ENCODE measurements at places on chromosomes 2 and 18. TPM values are rescaled to one million over a fixed set of nuclear protein-coding genes. Genes with fewer than 3 reads are reported as not detected.

GRCh38 chr2:121237980-121238665 lies 46.9 kb downstream of the TFCP2L1 start:
- DNase-seq: no peak
- peaks cover 4% of the 10 kb centered on the region for H3K4me1 ChIP-seq
- no peaks in the 10 kb centered on the region for H3K36me3 ChIP-seq
- peaks cover 10% of the 10 kb centered on the region for H3K27me3 ChIP-seq
- no peak overlapping the region for H3K4me3 ChIP-seq

The SCYGR8 gene
- not detected for total RNA-seq

- H3K4me3 ChIP-seq: no peak overlapping the region
- H3K4me1 ChIP-seq: no peaks in the 10 kb centered on the region
- no peaks in the 10 kb centered on the region for H3K36me3 ChIP-seq
Observed at GRCh38 chr2:133541797-133542196, 26.5 kb downstream of the NCKAP5 start.

GRCh38 chr2:2731101-2731815 lies 400.2 kb upstream of the MYT1L start:
- no peak overlapping the region for H3K27ac ChIP-seq
- H3K27me3 ChIP-seq: peaks cover 25% of the 10 kb centered on the region
- no peak overlapping the region for H3K4me3 ChIP-seq
- no peaks in the 10 kb centered on the region for H3K4me1 ChIP-seq
- no peaks in the 10 kb centered on the region for H3K36me3 ChIP-seq

- no peak overlapping the region for H3K4me3 ChIP-seq
- H3K27me3 ChIP-seq: no peaks in the 10 kb centered on the region
- no peaks in the 10 kb centered on the region for H3K36me3 ChIP-seq
- no peaks in the 10 kb centered on the region for H3K4me1 ChIP-seq
- no peak overlapping the region for H3K27ac ChIP-seq
- no peak for DNase-seq
Observed at GRCh38 chr2:215850380-215850779, 163.0 kb downstream of the MREG start.

- H3K4me1 ChIP-seq: peaks cover 54% of the 10 kb centered on the region
- no peak for DNase-seq
- H3K36me3 ChIP-seq: peaks cover 1% of the 10 kb centered on the region
- no peaks in the 10 kb centered on the region for H3K27me3 ChIP-seq
Observed at GRCh38 chr2:129768036-129768386, 211.5 kb upstream of the RAB6C start.

The ANAPC1 gene
- total RNA-seq: 54.0 TPM

GRCh38 chr2:60483401-60483800 lies 70.1 kb downstream of the BCL11A start:
- H3K4me1 ChIP-seq: peaks cover 74% of the 10 kb centered on the region
- no peaks in the 10 kb centered on the region for H3K27me3 ChIP-seq
- no peaks in the 10 kb centered on the region for H3K36me3 ChIP-seq
- no peak overlapping the region for H3K4me3 ChIP-seq
- peak overlapping the region; percentile 91 for H3K27ac ChIP-seq

DNA sequence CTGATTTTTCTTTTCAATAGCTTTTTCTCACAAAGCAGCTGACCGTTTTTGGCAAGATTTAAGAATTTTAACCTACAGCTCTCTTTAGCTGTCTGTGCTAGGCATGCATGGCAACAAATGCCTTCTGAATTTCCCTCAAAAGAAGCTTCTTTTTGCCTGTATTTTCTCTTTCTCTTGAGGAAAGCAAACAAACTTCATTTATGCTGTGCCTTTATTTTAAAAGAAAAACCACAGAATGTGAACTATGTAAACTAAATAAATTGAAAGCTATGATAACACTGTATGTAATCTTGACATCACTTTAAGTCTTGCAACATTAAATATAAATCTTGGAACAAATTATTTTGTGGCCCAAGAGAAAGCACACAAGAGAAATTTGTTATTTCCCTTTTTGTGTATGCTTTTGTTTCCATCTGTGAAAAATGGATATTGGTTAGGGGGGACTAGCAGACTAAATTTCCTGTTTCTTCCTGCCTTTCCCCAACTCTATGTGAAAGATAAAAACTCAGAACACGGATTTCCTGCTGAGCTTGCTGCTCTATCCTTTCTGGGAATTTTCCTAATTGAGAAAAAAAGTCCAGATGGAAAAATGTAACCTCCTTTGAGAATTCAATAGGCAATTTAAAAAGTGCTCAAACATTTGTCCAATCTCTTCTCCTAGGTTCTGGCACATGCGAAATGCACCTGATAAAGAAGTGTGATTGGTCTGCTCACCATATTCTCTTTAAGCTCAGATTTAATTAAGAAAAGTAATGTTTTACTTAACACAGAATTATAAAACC lies 20.9 kb upstream of the TFPI start:
- peak overlapping the region; percentile 68 for H3K27ac ChIP-seq
- peaks cover 26% of the 10 kb centered on the region for H3K4me1 ChIP-seq
- no peaks in the 10 kb centered on the region for H3K27me3 ChIP-seq
- H3K4me3 ChIP-seq: no peak overlapping the region
- peaks cover 16% of the 10 kb centered on the region for H3K36me3 ChIP-seq
- no peak for DNase-seq

The TMEM17 gene
- total RNA-seq: 4.7 TPM

DNA sequence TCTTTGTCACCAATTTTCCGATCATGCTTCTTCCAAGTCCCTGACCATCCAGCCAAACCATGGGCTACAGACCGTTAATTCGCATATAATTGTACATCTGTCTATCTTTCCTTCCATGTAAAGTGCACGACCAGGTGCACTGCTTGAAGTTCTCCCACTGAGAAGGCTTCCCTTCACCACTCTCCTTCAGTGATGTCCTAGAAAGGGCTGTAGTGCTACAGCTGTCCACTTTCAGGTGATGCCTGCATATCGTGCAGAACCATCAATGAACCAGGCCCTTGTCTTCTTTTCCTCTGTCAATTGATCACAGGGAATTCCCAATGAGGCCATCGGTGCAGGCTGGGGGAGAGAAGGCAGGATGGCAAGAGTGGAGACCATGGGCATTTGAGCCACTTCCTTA lies 148.9 kb downstream of the TMEM182 start:
- no peaks in the 10 kb centered on the region for H3K4me1 ChIP-seq
- no peaks in the 10 kb centered on the region for H3K27me3 ChIP-seq
- no peak overlapping the region for H3K27ac ChIP-seq
- DNase-seq: no peak
- H3K36me3 ChIP-seq: no peaks in the 10 kb centered on the region

GRCh38 chr18:75198036-75198435 lies 10.9 kb downstream of the PTGR3 start:
- H3K27ac ChIP-seq: no peak overlapping the region
- H3K4me3 ChIP-seq: no peak overlapping the region
- H3K36me3 ChIP-seq: peaks cover 29% of the 10 kb centered on the region
- DNase-seq: no peak

DNA sequence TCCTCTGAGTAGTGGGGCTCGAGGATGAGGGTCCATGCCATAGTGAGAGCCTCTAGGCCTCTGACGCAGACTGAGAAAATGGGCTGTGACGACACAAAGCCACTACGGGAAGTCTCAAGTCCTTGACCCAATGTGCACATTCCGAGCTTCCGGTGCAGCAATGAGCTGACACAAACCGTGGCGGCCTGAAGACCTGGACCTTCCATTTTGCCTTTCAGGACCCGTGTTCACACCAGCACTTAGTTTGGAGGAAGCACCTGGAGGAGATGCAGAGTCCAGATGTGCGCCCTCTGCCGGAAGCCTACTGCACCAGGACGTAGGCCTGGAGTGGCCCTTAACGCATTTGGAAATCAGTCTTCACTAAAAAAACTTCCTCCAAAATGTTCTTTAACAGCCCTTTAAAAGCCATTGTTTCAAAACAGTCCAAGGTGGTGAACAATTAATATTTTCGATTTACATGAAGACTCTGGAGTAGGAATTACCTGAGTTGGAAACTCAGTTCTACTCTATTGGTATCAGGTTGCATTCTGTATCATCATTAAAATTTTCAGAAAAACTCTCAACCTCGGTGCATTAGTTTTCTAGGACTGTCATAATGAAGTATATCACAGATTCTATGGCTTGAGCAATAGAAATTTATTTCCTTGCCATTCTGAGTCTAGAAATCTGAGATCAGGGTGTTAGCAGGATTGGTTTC lies 33.9 kb downstream of the BMP10 start:
- H3K4me3 ChIP-seq: no peak overlapping the region
- H3K4me1 ChIP-seq: no peaks in the 10 kb centered on the region
- peaks cover 8% of the 10 kb centered on the region for H3K27me3 ChIP-seq
- H3K27ac ChIP-seq: no peak overlapping the region

DNA sequence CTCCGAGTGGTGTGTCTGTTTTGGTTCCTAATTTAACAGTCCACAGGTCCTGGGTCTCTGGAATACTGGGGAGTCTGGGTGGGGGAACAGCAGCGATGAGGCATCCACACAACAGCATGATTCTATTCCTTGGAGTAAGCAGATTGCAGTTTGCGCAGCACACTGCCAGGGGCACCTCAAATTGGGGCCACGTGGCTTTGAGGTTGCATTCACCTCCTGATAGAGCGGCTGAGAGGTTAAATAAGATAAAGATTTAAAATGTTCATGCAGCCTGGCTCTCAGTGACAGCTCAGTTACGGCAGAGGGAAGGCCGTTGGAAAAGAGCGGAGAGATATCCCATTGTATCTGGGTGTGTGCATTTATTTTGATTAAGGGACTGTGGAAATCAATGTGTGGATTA lies 202.3 kb downstream of the ASB1 start:
- H3K4me1 ChIP-seq: no peaks in the 10 kb centered on the region
- peaks cover 20% of the 10 kb centered on the region for H3K27me3 ChIP-seq
- H3K36me3 ChIP-seq: no peaks in the 10 kb centered on the region
- no peak overlapping the region for H3K4me3 ChIP-seq
- no peak for DNase-seq
- no peak overlapping the region for H3K27ac ChIP-seq

- no peak overlapping the region for H3K27ac ChIP-seq
- DNase-seq: no peak
- peaks cover 8% of the 10 kb centered on the region for H3K27me3 ChIP-seq
- H3K4me3 ChIP-seq: no peak overlapping the region
- H3K4me1 ChIP-seq: no peaks in the 10 kb centered on the region
- no peaks in the 10 kb centered on the region for H3K36me3 ChIP-seq
Observed at GRCh38 chr2:109256921-109257320, 127.9 kb downstream of the SH3RF3 start.

DNA sequence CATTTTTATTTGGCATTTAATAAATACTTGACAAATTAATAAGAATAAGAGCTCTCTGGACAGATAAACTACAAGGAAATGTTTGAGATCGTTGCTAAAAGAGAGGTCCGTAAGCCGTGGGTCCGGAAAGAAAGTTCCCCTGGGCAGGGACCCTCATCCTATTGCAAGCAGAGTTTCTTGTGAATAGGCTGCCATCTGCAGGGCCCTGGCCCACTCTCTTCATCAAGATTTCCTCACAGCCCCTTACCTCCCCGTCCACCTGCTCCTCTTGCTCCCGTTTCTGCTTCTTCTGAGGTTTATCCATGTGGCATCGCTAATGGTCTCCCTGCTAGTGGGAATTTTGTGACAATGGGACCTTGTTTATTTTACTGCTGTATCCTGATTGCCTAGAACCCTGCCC lies 30.1 kb upstream of the MC5R start:
- DNase-seq: no peak
- H3K4me1 ChIP-seq: peaks cover 18% of the 10 kb centered on the region
- H3K36me3 ChIP-seq: no peaks in the 10 kb centered on the region
- H3K27me3 ChIP-seq: peaks cover 18% of the 10 kb centered on the region

DNA sequence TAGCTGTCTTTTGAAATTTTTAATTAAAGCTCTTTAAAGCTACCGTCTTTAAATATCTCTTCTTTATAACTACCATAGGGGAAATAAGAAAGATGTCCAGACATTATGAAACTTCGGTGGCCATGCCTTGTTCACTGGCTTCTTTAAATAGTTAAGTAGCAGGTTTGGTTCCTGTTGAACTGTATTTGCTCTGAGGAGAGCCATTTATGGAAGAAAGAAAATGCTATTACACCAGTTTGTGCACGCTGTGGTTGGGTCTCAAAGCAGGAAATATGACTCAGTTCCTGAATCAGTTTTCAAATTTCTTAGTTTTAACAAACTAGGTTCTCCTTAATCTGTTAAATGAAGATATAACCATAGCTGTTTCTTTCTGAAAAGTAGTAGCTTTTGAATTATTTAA lies 12.2 kb downstream of the ARPC2 start:
- peaks cover 36% of the 10 kb centered on the region for H3K36me3 ChIP-seq
- no peaks in the 10 kb centered on the region for H3K27me3 ChIP-seq
- DNase-seq: no peak
- H3K4me1 ChIP-seq: peaks cover 31% of the 10 kb centered on the region

DNA sequence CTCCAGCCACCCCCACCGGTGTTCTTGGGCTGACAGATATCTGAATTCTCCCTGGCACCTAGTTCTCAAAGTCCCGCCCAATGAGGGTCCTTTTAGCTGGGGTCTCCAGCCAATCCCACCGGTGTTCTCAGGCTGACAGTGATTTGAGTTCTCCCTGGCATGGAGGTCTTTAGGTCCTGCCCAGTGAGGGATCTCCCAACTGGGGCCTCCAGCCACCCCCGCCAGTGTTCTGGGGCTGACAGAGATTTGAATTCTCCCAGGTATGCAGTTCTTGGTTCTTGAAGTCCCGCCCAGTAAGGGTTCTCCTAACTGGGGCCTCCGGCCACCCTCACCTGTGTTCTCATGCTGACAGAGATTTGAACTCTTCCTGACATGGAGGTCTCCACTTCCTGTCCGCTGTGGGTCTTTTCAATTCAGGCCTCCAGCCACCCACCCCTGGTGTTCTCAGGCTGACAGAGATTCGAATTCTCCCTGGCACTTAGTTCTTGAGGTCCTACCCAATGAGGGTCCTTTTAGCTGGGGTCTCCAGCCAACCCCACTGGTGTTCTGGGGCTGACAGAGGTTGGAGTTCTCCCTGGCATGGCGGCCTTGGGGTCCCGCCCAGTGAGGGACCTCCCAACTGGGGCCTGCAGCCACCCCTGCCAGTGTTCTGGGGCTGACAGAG lies 154.6 kb downstream of the ANKRD36 start:
- H3K36me3 ChIP-seq: peaks cover 10% of the 10 kb centered on the region
- H3K4me1 ChIP-seq: no peaks in the 10 kb centered on the region
- no peaks in the 10 kb centered on the region for H3K27me3 ChIP-seq

DNA sequence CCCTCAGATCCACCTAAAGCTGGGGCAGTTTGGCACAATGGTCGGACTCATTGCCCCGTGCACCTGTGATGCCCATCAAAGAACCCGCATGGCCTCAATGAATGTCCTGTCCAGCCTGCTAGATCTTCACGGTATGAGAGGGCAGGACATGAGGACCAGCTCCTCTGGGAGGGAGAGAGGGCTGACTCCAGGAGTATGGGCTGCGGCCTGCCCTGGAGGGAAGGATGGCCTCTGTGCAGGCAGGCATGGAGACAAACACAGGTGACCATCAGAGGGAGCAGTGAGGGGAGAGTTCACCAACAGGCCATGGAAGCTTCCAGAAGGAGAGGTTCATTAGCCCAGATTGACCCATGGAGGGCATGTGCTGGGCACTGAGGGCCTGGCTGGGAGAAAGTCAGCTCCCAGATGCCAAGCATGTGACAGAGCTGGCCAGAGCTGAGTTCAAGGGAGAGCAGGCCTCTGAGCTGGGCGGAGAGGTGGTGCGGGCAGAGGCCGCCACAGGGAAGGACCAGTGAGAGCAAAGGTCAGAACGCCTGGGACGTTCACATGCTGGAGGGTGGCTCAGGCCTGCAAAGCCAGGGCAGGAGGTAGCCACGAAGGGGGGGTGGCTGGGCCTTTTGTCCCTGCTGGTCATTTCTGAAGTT lies 36.2 kb downstream of the HJURP start:
- H3K4me1 ChIP-seq: peaks cover 18% of the 10 kb centered on the region
- H3K4me3 ChIP-seq: no peak overlapping the region
- H3K27me3 ChIP-seq: peaks cover 7% of the 10 kb centered on the region
- no peak overlapping the region for H3K27ac ChIP-seq

- H3K4me3 ChIP-seq: no peak overlapping the region
- H3K27me3 ChIP-seq: peaks cover 23% of the 10 kb centered on the region
- H3K4me1 ChIP-seq: peaks cover 11% of the 10 kb centered on the region
- no peak for DNase-seq
Observed at GRCh38 chr2:99561804-99562203, 72.0 kb upstream of the REV1 start.

- H3K4me1 ChIP-seq: peaks cover 4% of the 10 kb centered on the region
- no peaks in the 10 kb centered on the region for H3K27me3 ChIP-seq
- no peak for DNase-seq
Observed at GRCh38 chr2:239192975-239193374, 207.8 kb downstream of the HDAC4 start.
